ENCODE measurements at places on chromosomes 3 and 15.
A peak's percentile ranks its signal among the peaks of the same experiment; 100 is the strongest.

- DNase-seq = no peak
Measured at GRCh38 chr15:70605606-70606410, 157.6 kb downstream of the UACA start.

GRCh38 chr3:179599531-179599930, 4.9 kb downstream of the MRPL47 start:
- no peak for DNase-seq

GRCh38 chr15:40911141-40911540, 16.9 kb downstream of the VPS18 start:
- no peak for DNase-seq

DNA sequence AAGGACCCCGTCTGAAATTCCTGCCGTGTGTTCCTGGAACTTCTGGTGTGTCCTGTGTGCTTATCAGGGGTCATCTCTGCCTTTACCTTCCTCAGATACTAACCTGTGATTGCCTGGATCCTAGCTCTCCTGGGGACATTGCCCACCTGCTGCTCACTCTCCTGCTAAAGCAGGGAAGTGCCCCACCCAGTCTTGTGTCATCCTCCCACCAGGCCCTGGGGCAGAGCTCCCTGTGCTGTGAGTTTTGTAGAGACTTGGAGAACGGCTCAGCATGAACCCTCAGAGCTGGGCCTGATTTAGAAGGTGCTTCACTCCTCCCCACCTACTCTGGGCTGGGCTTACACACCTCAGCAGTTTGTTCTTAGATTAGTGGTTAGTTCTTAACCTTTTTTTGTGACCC, 3.8 kb upstream of the TMEM44 start:
- no peak for DNase-seq

DNA sequence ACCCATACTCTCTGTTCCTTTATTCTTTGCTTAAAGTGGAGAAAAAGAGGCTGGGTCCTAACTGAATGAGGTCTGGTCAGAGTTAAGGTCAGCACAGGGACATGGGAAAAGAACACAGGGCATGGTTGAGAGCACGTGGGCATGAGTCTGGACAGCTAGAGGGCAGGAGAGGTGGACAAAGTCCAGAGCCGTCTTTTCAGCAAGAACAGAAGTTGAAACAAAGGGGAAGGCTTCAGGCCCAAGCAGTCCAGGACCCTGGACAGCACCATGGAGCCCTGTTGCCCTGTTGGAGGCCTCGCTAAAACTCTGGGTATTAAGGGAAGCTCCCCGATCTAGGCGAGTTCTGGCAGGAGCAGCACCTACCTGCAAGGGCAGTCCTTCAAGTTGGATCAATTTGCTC, 50.7 kb downstream of the XYLB start:
- DNase-seq = no peak

GRCh38 chr3:142211034-142211433, 14.4 kb downstream of the GK5 start:
- no peak for DNase-seq

- no peak for DNase-seq
Measured at GRCh38 chr3:56796202-56796601, 5.5 kb downstream of the ARHGEF3 start.

- no peak for DNase-seq
Measured at GRCh38 chr3:195542316-195542697, 818 bp downstream of the PPP1R2 start.

DNA sequence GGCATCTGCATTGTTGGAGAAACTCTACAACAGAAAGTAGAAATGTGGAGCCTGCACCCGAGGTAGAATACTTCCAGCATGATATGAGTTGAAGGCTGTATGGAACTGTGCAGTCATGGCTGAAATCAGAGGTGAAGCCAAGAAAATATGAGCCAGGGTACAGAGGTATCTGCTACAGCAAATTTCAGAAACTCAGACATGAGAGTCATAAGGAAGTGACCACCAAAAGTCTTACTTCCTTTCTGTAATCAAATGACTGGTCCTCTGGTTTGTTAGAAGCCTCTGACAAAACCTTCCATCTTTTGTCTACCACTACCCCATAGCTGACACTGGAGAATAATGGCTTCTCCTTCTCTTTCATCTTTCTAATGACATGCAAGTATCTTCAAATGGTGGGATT, 159.4 kb downstream of the TMEM108 start:
- no peak for DNase-seq

DNA sequence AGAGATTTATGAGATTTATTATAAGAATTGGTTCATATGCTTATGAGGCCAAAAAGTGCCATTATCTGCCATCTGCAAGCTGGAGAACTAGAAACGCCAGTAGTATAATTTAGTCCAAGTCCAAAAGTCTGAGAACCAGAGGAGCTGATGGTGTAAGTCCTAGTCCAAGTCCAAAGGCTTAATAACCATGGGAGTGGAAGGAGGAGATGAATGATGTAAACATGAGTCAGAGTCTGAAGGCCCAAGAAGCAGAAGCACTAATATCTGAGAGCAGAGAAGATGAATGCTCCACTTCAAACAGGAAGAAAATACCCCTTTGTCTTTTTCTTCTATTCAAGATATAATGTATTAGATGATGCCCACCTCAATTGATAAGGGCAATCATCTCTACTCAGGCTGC, 185.7 kb downstream of the CGGBP1 start:
- DNase-seq = no peak

- DNase-seq = no peak
Measured at GRCh38 chr3:161607056-161607455, 110.4 kb downstream of the OTOL1 start.

DNA sequence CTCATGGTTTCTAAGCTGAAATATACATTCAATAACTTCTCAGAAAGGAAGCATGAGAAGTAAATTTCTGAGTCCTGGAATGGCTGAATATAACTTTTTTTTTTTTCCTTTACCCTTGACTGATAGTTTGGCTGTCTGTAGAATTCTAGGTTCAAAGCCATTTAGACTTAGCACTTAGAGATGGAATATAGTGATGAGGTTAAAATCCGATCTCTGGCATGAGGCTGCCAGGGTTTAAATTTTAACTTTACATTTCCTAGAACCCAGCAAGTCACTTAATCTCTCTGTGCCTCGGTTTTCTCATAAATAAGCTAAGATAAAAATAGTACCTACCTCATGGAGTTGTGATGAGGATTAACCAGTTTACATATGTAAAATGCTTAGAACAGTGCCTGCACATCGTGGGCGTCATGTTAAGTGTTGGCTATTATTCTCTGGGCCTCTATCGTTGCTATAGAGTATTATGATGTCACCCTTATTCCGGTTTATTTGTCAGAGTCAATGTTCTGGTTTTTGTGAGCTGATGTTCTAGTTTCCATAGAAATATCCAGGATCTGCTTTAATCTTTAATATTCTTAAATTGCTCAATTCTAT, 199.8 kb upstream of the TLE3 start:
- no peak for DNase-seq

DNA sequence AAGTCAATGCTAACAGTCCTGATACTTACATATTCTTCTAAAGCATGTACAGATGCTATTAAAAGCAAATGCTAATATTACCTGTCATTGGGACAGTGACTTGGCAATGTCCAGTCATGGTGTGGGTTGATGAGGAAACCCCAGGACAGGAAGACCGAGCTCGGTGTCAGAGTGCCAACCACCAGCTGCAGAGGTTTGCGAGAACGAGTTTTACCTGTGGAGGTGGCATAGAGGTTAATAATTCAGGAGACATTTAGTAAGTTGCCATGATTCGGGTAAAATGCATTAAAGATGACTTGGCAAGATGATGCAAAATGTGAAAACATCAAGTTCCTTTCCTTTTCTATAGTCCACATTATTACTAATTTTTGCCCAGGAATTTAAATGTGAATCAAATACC, 94.5 kb downstream of the ABI3BP start:
- DNase-seq = no peak

DNA sequence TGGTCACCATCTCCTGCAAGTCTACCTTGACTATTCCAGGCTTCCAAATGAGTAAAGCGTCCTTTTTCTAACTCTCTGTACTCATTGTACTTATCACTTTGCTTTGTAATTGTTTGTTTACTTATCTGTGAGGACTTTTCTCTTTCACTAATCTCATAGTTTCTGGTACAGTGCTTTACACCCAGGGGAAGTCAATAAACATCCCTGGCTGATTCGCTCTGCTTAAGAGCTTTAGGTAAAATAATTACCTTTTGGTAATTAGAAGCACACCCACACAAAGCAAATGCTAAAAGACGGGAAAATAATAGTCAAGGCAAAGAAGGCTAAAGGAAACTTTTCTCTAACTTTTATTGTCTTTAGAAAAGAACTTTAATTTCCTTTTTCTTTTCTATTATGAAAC, 466.9 kb upstream of the ROBO1 start:
- DNase-seq = no peak

DNA sequence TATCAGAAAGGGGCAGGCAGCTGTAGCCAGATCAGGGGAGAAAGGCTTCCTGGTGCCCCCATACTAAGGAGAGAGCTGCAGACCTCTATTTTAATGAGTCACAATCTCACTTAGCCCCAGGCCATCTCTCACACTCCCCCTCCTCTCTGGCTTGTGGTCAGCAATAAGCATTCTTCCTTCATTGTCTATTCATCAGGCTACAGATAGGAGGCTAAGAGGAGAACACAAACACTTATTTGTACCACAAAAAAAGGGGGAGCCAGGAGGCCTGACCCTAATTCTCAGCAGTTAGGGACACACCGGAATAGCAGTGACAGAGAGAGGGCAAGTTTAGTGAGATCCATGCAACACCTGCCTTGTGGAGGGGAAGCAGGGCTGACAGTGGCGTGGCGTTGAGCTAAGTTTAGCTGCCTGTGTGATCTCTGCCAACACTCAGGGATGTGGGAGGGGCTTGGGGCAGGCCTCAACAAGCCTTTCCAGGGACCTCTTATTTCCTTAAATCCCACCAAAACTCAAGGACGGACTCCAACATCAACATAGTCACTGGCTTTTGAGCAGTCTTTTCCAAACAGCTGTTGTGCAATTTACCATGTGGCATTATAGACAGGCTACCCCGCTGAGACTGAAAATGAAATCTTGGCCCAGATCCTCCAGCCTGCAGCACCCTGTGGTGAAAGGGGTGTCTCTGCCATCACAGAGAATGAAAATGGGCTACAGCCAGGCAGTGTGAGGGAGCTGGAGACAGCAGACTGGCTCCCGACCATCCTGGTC, 191.9 kb upstream of the TSC22D2 start:
- DNase-seq = peak; percentile 49

DNA sequence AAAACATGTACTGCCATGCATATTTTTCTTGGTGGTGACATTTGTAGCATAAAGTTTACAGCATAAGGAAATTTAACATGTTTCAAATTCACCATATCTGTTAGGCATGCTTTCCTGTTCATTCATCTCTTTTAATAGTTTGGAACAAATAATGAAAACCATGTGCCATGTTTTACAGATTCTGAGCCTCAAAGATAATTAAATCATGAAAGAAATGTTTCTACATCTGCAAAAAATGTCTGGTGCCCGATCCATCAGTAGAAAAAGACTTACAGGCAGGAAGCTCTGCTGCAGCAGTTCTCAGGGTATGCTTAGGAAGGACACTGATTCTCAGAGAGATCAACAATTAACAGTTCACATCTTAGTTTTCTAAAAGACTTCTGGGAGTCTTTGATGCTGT, 316.2 kb downstream of the IL5RA start:
- DNase-seq = no peak

DNA sequence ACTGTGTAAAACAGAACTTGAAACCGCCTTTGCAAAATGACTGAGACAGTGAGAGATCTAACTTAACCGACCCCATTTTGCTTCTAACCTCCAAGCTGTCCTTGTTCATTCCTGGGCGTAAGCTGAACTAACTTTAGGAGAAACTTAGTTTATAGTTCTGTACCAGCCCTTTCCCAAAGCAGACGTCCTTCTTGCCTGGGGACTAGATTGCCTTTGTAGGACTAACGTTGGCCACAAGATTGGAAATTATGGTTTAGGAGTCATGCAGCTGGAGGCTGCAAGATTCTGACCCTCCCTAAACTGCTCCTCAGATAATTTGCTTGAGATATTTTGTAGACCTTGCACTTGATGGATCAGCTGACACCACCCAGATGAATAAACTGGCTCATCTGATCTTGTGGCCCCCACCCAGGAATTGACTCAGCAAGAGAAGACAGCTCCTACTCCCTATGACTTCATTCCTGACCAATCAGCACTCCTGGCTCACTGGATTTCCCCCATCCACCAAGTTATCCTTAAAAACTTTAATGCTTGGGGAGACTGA, 219.9 kb upstream of the PROK2 start:
- DNase-seq = no peak

GRCh38 chr3:32865383-32865782, 47.6 kb downstream of the TRIM71 start:
- DNase-seq = no peak

- DNase-seq = no peak
Measured at GRCh38 chr3:131619821-131620220, 117.0 kb upstream of the MRPL3 start.

DNA sequence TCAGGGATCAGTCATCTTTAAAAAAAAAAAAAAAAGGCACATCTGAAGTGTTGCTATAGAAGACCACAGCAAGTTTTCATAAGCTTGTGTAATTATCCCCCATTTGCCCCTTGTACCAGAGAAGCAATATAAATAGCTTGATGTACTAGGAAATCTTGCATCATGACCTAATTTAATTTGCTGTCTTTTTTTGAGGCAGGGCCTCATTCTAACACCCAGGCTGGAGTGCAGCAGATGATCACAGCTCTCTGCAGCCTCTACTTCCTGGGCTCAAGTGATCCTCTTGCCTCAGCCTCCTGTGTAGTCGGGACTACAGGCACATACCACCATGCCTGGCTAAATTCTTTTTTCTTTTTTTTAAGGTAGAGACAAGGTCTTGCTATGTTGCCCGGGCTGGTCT, 88.7 kb downstream of the ARIH1 start:
- no peak for DNase-seq

- no peak for DNase-seq
Measured at GRCh38 chr3:184688251-184688881, 23.5 kb downstream of the MAGEF1 start.

- DNase-seq = no peak
Measured at GRCh38 chr3:139353920-139354556, 10.2 kb downstream of the MRPS22 start.

DNA sequence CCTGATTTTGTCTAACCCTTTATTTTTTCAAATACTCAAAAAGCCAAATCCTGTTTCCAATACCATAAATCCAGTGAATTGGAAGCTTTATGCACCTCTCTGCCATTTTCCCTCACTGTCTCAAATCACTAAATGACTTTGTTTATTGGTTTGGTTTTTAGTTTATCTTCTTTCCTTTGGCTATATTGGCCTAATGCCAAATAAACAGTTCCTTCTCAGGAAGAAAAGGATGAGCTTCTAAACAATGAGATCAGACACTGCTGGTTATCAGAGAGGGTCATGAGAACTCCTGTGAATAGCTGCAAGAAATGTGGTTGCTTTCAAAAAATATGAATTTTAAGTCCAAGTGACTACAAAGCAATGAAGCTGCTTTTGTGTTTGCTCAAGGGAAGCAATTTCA, 359.9 kb downstream of the MECOM start:
- no peak for DNase-seq

Data from NCI-H187 (cell line).